Left lobe of liver (tissue), 2 donors: ENCODE measurements at places on chromosomes 4 and X.
A peak's percentile ranks its signal among the peaks of the same experiment; 100 is the strongest.

DNA sequence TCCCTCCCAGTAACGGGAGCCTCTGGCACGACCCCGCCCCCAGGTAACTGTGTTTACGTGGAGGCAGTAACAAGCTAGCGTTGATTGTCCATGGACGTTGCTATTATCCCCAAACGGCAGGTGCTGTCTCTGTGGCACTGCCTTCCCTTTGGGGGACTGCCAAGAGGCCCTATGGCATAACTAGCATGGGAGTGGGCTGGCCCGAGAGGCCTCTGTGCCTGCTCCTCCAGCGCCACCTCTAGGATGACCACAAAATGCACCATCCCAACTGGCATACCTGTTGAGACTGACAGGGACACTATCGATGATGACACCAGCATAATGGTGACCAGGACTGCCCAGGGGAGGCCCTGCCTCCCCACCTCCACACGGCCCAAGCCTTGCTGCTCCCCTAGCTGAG is 1.5 kb downstream of the SRPK3 start:
- no peak for DNase-seq

DNA sequence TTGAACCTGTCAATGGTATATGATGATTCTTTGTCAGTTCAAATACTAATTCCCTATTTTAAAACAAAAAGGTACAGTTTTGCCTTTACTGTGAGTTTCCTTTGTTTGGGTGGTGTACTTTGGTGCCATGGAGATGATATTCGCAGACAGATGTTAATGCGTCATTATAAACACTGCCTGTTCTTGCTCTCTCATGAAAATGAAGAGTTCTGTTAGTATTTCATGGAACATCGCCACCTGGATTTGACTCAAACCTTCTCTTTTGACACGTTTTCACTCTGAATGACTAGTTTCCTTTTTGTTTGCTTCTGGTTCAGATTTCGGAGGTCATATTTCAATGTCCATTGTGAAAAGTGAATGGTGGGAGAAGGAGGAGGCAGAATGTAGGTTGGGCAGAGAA is 6.9 kb upstream of the CTSO start:
- DNase-seq = no peak

GRCh38 chr4:47203593-47203992 is 172.2 kb downstream of the GABRB1 start:
- no peak for DNase-seq

DNA sequence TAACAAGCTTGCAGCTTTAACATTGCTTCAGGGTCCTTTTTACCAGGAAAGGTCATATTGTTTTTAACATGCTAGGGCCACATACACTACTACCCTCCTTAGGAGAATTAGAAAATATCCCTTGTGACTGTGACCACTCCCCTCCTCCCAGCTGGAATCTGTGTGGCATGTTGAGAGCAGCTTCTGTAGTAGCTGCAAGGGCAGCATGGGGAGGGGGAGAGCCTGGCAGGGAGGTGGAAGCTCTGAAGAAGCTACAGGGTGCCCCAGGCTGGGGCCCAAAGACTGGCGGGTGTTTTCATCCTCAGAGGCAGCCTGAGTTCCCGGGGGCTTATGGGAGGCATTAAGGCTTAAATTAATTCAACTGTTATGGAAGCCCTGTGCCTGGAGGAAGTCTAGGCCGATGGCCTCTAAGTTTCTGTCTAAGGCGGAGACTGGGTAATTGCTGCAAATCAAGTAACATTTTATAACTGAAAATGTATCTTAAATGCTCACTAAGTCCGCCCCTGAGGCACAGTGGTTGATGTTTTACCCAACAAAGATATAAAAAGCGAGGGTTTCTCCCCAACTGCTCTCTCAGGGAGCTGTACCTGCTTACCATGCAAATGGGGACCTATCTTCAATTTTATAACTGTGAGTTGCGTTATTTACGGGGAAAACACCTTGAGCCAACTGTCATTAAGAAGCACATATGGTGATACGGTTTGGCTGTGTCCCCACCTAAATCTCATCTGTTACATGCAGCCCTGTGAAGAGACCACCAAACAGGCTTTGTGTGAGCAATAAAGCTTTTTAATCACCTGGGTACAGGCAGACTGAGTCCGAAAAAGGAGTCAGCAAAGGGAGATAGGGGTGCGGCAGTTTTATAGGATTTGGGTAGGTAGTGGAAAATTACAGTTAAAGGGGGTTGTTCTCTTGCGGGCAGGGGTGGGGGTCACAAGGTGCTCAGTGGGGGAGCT is 37.4 kb upstream of the STS start:
- DNase-seq = no peak

DNA sequence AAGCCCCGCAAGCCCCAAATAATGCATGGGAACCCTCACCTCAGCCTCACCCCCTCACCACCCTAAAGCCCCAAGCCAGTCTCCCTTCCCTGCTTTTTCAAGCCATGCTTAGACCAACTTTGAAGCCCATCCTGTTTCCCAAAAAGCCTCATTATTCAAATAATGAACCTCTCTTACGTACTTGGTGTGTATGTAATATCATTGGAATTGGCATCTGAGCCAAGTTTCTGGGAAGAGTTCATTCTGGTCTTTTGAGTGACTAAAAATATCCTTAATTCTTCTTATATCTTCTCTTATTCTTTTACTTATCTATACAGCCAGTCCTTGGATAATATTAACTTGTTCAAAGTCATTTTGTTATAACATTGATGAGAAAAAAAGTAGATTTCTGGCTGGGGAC is 875.8 kb upstream of the SLIT2 start:
- no peak for DNase-seq

DNA sequence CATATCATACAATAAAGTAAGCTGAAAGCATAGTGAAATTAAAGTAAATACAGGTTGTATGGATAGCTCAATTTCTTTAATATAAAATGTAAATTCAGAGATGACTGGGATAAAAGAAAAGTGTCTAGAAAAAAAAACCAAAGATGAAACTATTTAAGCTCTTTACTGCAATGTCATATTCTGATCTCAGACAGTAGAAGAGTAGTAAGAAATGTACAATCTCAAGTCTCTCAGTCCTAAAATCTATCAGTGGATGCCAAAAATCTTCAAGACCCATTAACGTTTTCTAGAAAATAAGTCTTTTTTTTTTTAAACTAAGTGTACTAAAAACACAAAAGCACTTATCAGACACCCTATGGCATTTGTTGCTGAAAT is 13.8 kb downstream of the MGARP start:
- no peak for DNase-seq

DNA sequence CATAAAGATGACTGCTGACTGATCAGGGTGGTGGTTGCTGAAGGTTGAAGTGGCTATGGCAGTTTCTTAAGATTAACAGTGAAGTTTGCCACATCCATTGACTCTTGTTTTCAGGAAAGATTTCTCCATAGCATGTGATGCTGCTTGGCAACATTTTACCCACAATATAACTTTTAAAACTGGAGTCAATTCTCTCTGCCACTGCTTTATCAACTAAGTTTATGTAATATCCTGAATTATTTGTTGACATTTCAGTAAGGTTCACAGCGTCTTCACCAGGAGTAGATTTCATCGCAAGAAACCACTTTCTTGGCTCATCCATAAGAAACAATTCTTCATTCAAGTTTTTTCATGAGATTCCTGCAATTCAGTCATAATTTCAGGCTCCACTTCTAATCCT is 166.5 kb upstream of the SPRY1 start:
- DNase-seq = no peak

DNA sequence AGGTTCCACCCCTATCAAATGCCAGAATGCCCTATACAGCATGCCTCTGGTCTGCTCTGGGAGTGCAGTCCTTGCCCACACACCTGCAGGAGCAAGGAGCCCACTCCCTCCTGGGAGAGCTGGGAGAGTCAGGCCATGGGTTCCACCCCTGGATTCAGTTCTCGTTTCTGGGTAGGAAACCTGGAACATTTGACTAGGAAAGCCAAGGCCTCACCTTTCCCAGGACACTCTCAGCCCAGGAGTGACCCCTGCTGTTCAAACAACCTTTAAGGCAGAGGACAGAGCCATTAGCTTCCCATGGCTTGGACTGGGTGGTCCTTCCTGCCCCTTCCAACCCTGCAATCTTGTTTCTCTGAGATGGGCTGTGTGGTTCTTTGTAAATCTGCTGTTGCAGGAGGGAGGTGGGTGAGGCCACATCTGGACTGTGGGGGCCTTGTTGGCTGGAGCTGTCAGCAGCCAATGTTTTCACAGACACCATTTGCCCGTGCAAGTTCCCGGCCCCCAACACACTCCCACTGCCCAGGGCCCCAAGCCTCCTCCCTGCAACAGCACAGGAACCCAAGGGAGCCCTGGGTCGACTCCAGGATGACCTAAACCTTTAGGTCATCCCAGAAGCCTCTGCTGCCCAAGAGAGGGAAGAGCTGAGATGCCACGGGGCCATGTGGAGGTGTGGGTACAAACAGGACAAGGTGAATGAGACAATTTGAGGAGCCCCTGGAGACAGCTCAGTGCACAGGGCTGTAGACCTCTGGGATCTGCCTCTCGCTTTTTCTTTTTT is 104.4 kb downstream of the PJA1 start:
- peak; percentile 46 for DNase-seq

GRCh38 chr4:20987191-20987590 is 286.9 kb downstream of the PACRGL start:
- DNase-seq = no peak

GRCh38 chr4:107213880-107214279 is 177.8 kb upstream of the DKK2 start:
- DNase-seq = no peak

- DNase-seq = no peak
These were observed 16.9 kb upstream of the RGN start for GRCh38 chrX:47061238-47061919.

GRCh38 chr4:1207157-1207470 is 34.7 kb upstream of the SPON2 start:
- DNase-seq = no peak

GRCh38 chr4:120466429-120466828 is 399.8 kb upstream of the MAD2L1 start:
- no peak for DNase-seq
